ENCODE measurements at places on chromosomes 7 and 10.

GRCh38 chr7:8939446-8939845 lies 506.0 kb downstream of the NXPH1 start:
- DNase-seq: no peak

DNA sequence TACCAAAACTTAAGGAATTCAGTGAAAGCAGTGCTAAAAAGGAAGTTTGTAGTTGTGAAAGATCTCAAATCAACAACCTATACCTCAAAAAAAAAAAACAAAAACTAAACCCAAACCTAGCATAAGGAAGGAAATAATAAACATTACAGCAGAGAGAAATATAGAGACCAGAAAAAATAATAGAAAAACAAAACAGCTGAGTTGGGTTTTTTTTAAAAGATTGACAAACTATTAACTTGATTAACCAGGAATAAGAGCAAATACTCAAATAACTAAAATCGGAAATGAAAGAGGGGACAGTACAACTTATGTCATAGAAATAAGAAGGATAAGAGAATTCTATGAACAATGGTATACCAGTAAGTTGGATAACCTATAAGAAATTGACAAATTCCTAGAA lies 6.7 kb downstream of the ECD start:
- no peak for DNase-seq

GRCh38 chr10:86856156-86856555 lies 99.7 kb downstream of the BMPR1A start:
- DNase-seq: no peak

- no peak for DNase-seq
Measured at GRCh38 chr10:13847201-13847631, 260.5 kb downstream of the PRPF18 start.

GRCh38 chr7:44977959-44978335 lies 868 bp downstream of the MYO1G start:
- no peak for DNase-seq

DNA sequence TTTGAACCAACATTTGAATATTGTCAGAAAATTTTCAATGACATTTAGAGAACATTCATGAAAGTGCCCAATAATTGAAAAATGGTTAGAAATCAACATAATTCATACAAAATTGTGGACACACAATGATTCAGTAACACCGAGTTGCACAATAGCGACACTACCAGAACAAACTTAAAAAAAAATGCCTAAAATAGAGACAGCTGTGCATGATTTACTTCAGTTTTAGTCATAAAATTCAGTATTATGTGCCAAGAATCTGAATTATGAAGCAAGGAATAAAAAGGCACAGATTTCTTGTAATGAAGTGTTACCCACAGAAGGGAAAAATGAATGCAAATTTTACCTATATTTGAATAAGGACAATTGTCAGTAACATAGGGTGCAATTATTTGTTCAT lies 396.0 kb downstream of the SEMA3D start:
- no peak for DNase-seq

Measured in stimulated activated CD4-positive, alpha-beta T cell treated with anti-CD3 and anti-CD28 coated beads, Interleukin-4, amount 100 ng/mL, for 4 hours (primary cell).